Activated T-helper 1 cell treated with Interleukin-2 at 50 U/mL for 16 hours (primary cell): ENCODE measurements at places on chromosomes 3 and 15.

DNA sequence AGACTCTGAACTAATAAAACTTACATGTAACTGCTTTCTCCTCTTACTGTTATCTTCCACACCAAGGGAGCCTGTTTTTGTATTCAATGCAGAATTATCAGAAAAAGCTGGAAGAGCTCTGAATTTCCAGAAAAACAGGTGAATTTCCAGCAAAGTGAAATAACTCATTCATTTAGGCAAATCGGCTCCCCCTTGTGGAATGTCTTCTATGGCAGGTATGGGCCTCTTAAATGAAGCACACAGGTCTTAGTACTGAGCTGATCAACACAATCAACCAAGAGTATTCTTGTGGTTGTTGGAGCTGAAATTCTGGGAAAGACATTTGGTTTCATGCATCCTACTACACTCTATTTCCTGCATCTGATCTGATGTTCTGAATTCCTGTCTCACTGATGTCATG, 31.0 kb upstream of the PTPRG start:
- no peak for DNase-seq

DNA sequence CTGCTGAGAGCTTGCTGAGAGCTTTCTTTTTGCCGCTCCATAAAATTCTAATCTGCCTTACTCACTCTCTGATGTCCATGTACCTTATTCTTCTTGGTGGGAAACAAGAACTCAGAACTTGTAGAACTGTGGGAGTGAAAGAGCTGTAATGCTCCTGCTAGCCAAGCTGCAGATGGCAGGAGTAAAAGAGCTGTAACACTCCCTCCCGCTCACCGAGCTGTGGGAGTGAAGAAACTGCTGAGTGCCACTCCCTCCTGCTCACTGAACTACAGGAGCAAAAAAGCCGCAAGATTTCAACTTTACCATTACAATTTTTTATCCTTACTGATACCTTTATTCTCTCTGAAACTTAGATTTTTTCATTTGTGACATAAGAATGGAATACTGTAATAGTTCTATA, 199.1 kb downstream of the SI start:
- DNase-seq = no peak

DNA sequence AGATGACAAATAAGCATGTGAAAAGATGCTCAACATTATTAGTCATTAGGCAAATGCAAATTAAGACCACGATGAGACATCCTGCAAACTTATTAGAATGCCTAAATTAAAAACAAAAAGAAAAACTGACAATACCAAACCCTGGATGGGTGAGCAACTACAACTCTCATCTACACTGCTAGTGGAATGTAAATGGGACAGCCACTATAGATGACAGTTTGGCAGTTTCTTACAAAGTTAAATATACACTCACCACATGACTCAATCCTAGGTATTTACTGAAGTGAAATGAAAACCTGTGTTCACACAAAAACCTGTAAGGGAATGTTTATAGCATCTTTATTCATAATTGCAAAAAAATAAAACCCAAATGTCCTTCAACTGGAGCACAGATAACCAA, 74.7 kb downstream of the NPTN start:
- no peak for DNase-seq

DNA sequence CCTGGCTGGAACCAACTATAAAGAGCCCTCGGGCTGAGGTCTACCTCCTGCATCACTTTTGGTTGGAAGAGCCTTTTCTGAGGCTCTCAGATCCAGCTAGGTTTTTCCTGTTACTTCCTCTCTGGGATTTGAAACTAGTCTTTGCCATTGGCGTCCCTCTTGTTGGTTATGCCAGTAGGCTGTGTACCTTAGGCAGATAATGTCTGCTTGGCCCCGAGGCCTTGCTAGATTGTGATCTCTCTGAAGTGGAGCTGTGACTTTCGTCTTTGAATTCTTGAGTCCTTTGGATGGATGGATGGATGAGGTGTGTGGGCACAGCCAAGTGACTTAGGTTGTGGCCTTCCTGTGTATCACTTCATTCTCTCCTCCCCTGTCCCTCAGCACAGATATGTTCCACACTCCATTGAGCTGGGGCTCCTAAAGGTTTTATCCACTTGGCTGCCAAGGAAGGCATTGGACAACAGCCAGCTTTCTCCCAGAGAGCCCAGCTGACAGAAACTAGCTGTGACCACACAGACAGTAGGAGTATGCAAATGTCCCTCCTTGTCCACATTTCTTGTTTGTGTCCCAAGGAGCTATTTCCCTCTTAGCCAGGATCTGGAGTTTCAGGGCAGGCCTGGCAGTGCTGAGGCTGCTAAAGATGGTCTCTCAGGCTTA, 7.9 kb upstream of the DNAJC17 start:
- no peak for DNase-seq

GRCh38 chr15:85973584-85974347, 105.9 kb upstream of the AGBL1 start:
- DNase-seq = no peak

DNA sequence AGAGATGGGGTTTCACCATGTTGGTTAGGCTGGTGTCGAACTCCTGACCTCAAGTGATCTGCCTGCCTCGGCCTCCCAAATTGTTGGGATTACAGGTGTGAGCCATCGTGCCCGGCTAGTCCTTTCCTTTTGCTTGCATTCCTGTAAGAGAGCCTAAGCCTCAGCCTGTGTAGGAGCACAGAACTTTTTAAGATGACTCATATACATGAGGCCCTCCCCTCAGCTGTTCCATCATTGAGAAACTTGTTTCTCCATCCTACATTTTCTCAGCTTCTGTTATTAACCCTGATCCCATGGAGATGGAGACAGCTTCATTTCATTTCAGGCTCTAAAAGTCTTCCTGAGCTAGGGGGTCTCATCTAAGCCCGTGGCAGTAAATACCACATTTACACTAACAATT, 123.3 kb downstream of the PLOD2 start:
- no peak for DNase-seq

- DNase-seq = no peak
Observed at GRCh38 chr3:46356909-46357308, 3.0 kb downstream of the CCR2 start.

GRCh38 chr15:63065262-63066221, 23.0 kb downstream of the TPM1 start:
- no peak for DNase-seq

DNA sequence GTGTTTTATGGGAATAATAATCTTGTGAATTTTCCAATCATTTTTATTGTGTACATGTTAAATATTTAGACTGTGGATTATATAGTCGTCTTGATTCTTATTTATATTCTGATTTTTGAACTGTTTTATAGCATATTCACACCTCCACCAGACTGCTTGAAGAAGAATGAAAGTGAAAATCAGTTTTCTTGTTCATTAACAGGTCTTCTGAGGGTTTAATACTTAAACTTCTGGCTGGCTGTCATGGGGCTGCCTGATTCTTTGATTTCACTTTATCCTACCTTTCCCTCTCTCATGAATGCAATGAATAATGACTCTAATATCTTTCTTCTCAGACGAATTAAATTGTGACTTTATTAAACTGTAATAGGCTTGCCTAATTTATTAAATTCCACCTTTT, 56.2 kb downstream of the ATP2C1 start:
- DNase-seq = no peak

DNA sequence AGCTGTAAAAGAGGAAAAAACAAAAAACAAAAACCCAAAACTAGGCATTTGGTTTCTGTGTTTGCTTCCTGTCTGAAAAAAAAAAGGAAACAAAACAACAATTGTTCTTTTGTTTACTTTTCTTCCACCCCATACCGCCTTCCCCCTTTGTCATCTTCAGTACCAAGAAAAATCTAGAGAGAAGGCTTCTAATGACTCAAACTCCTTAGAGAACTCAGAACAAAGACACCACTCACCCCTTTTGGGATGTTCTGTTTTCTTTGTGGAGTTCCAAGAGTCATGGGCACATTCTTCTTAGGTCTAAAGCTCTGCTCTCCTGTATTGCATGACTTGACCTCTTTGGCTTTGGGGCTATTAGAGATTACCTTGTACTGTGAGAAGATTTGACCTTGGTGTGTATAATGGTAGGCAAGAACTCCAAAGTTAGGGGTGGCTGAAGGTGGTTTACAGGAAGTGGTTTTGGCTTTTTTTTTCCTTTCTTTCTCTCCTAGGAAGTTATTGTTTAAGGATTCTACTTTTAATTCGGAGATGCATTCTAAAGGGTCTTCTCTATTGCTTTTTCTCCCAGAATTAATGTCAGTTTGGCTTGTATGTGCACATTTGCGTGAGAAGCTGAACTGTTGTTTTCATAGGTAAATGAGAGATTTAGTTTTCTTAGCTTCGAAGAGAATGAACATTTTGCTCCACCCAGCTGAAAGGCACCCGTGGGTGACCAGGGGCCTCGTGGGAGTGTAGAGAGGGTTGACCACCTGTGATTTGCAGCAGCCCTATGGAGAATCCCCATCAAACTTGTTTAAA, 39.5 kb upstream of the ZBTB20 start:
- DNase-seq = no peak

DNA sequence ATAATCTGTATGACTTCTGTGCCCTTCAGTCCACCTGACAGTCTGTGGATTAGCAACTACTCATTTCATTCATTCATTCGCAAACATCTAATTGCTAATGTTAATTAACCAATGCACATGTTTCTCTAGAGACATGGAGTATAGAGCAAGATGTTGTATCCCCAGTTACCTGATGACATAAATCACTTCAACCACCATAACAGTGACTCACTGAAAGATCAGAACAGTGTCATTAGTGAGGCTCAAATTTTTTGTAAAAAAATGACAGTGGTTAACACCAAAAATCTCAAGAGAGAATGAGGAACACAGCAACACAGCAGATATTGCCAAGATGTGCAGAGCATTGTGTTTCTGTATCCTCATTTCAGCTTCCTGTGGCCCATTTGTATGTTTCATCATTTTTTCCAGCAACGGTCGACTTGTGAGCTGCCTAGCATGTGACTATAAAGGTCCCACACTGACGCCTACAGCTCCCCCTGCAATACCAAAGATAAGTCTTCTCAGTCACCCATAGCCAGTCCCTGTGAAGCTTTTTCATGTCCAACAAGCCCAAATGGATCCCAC, 3.7 kb upstream of the PLD1 start:
- no peak for DNase-seq
